ENCODE measurements at places on chromosomes 7 and 10. TPM values are rescaled to one million over a fixed set of nuclear protein-coding genes. Genes with fewer than 3 reads are reported as not detected.

GRCh38 chr7:106273009-106273668, 11.6 kb downstream of the NAMPT start:
- no peaks in the 10 kb centered on the region for H3K27me3 ChIP-seq
- no peak overlapping the region for H3K4me3 ChIP-seq
- peaks cover 7% of the 10 kb centered on the region for H3K4me1 ChIP-seq
- DNase-seq = no peak
- no peak overlapping the region for H3K27ac ChIP-seq
- peaks cover 63% of the 10 kb centered on the region for H3K36me3 ChIP-seq

DNA sequence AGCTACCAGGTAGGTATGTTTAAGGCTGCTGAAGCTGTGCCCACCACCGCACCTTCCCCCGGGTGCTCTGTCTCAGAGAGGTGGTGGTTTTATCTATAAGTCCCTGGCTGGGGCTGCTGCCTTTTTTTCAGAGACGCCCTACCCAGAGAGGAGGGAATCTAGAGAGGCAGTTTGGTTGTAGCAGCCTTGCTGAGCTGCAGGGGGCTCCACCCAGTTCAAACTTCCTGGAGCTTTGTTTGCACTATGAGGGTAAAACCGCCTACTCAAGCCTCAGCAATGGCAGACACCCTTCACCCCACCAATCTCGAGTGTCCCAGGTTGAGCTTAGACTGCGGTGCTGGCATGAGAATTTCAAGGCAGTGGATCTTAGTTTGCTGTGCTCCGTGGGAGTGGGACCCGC, 43.6 kb upstream of the CYP2C18 start:
- no peaks in the 10 kb centered on the region for H3K36me3 ChIP-seq
- no peak overlapping the region for H3K4me3 ChIP-seq
- peaks cover 3% of the 10 kb centered on the region for H3K27me3 ChIP-seq
- H3K4me1 ChIP-seq = no peaks in the 10 kb centered on the region

GRCh38 chr7:140310337-140311002, 87.9 kb downstream of the SLC37A3 start:
- no peak overlapping the region for H3K4me3 ChIP-seq
- no peak overlapping the region for H3K27ac ChIP-seq
- no peak for DNase-seq
- peaks cover 12% of the 10 kb centered on the region for H3K4me1 ChIP-seq

DNA sequence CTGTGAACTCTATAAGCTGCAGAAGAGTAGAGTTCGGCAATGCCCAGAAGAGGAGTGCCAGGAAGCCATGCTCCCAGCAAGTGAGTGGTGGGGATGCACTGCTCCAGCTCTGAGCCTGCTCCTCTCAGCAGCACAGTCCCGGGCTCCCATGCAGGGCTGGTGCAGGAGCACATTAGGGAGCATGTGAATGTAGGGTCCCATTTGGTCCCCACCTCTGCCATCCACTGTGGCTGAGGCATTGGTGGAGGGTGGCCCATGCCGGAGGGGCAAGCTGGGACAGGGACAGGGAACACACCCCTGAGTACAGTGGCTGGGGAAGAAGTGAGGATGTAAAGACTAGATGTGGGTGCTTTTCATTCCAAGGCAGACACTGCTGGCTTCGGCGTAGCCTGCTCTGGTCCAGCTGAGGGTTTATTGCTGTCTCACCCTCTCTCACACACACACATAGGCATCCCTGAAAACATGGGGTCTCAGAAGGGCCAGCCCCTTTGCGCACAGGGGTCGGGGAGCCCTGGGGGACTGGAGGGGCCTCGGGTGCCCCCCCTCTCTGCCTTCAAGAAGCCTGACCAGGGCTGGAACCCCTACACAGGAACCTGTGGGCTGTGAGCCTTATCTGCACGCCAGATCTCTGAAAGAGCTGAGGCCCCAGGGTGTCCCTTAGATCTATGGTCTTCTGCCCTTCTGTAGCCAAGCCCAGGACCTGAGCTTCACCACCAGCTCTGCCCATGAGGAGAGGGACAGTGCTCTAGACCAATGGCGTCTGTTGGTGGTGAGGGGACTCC, 341.0 kb downstream of the TCERG1L start:
- no peaks in the 10 kb centered on the region for H3K27me3 ChIP-seq
- H3K36me3 ChIP-seq = no peaks in the 10 kb centered on the region
- no peak for DNase-seq

DNA sequence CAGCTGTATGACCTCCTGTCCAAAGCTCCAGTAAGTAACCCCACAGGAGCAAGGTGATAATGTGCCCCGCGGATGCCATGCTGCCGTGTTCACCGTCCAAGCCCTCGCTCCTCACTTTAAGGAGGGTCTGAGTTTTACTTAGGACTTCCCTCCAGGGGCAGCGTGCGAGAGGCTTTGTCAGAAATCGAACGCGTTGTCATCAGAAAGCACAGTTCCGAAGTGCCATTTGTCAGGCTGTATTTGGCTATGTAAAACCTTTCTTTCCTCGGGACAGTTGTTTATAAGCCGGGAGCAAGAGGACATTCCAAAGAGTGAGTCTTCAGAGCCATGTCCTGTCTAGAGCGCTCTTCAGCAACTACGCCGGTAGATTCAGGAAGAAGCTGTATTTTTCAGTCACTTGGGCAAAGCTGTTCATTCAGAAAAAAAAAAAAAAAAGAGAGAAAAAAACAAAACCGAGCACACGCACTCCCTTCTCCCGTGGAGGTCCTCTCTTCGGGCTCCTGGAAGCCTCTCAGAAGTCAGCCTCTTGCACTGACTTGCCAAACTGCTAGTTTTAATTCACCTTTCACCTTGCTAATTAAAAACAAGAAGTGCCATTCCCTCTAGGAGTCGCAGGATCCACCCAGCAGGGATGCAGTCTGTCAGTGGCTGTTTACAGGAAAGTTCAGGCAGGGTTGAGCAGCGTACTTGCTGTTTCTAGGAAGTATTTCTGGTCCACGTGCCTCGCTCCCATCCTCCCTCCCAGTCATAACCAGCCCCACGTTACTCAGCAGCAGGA, at the start of gene SEMA3E:
Gene SEMA3E (minus strand): TSS at position 676 of the 778 bp plus-strand sequence.
- H3K27me3 ChIP-seq = peaks cover 10% of the 10 kb centered on the region
- no peaks in the 10 kb centered on the region for H3K36me3 ChIP-seq
- no peak within 1 kb of the TSS for H3K27ac ChIP-seq
- no peak within 1 kb of the TSS for H3K4me3 ChIP-seq
- no peak for DNase-seq
- no peaks in the 10 kb centered on the region for H3K4me1 ChIP-seq

- no peaks in the 10 kb centered on the region for H3K27me3 ChIP-seq
- peaks cover 66% of the 10 kb centered on the region for H3K4me1 ChIP-seq
- DNase-seq = no peak
- peaks cover 34% of the 10 kb centered on the region for H3K36me3 ChIP-seq
Measured at GRCh38 chr7:36638586-36639263, 85.6 kb downstream of the AOAH start.

- no peak overlapping the region for H3K4me3 ChIP-seq
- no peaks in the 10 kb centered on the region for H3K4me1 ChIP-seq
- no peaks in the 10 kb centered on the region for H3K27me3 ChIP-seq
- no peak overlapping the region for H3K27ac ChIP-seq
- no peak for DNase-seq
Measured at GRCh38 chr10:19847321-19847720, 31.1 kb downstream of the PLXDC2 start.

DNA sequence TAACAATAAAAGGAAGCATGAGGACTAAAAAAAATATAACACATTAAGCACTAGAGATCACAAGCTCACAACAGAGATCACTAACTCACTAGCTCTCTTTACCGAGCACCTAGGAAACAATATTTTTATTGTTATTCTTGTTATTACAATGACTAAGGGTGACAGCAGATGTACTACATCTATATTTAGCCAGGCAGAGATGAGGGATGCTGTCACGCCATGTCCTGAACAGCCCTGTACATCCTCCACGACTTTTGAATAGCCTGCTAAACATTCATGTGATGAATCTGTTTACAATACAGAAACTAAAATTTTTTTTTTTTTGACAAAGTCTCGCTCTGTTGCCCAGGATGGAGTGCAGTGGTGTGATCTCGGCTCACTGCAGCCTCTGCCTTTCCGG, 22.7 kb downstream of the FAM133B start:
- H3K4me1 ChIP-seq = no peaks in the 10 kb centered on the region
- no peak for DNase-seq
- H3K27ac ChIP-seq = no peak overlapping the region
- no peak overlapping the region for H3K4me3 ChIP-seq
- H3K27me3 ChIP-seq = no peaks in the 10 kb centered on the region

ACBD7 gene
- total RNA-seq = 5.2 TPM

ANKRD30A gene
- not detected for total RNA-seq
